ENCODE measurements at places on chromosomes 2 and 18. TPM values are rescaled to one million over a fixed set of nuclear protein-coding genes. Genes with fewer than 3 reads are reported as not detected.

DNA sequence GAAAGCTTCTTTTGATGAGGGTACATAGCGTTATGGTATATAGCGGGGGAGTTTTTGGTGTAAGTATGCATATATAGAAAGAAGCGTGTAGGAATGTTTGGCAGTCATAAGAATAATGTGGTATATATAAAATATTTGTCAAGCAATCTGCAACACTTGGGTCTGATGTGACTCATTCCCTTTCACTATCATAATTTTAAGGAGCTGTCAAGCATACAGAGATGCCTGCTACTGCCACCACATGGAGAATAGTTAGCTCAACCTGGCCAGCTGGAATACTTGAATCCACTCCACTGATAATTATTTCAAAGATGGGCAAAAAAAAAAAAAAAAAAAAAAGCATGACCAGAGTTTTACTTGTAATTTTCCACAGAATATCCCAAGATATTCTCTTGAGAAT lies 559.8 kb upstream of the REG3G start:
- no peak for DNase-seq

GRCh38 chr18:26479681-26480079 lies 68.7 kb downstream of the KCTD1 start:
- DNase-seq: no peak

GRCh38 chr2:227214622-227215041 lies 50.2 kb downstream of the COL4A3 start:
- no peak for DNase-seq

- DNase-seq: peak; percentile 72
These were observed 241.6 kb upstream of the NT5C1B start for GRCh38 chr2:18830962-18831361.

GRCh38 chr2:3500326-3500899 lies 18.9 kb downstream of the ADI1 start:
- peak; percentile 45 for DNase-seq

DNA sequence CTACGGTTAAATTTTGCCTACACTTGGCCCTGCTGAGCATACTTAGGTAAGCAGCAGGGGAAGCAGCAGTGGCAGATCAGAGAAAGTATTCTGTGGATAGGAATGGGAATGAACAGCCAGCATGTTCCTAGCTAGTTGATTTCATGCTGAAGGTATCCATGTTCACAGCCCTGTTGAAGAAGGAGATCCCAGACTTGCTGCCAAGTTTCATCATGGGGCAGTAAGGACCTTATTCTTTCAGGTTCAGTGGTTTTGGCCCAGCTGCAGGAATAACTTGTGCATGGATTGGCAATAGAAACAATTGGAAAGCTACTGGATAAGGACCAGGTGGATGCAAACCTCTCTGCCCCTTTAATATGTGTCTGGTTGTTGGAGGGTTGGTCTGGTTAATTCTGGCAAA lies 98.2 kb upstream of the TMEM178A start:
- DNase-seq: no peak

DNA sequence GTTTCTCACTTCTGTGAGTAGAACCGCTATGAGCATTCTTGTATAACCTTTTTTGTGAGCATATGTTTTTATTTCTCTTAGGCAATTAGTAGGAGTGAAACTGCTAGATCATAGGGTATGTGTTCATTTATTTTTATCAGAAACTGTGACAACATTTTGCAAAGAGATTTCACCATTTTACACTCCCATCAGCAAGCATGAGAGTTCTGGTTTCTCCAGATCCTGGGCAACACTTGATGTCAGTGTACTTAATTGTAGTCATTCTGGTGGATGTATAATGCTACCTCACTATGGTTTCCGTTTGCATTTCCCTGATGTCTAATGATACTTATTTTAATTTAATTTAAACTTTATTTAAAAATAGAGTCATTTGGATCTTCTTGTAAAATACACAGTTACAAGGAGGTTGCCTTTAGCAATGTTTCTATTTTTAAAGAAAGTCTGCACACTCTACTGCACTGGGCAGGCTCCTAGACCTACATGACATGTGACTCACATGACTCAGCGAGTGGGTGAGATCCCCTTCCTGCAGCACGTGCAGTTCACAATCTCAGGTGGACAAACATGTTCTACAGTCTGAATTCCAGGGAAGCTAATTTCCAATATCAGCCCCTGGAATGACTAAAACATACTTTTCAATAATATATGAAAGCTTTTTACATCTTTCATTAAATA lies 127.0 kb upstream of the BCL2L11 start:
- no peak for DNase-seq

DNA sequence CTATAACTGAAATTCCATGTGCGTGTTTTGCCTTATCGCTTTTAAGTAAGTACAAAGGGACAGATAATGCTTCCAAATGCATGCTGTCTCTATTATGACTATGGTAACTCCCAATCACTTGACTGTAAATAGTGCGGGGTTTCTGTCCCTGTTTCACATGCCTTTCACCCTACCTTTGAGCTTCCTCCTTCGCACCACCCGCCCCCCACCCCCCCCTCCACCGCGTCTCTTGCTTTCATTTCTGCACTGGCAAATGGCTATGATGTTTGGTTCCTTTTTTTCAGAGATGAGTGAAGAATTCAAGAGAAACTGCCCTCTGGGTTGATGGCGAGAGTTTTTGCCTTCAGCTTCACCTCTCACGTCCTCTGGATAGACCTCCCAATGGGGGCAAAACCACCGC lies 25.0 kb upstream of the SPP2 start:
- no peak for DNase-seq

GRCh38 chr2:186440506-186440905 lies 45.6 kb upstream of the ZC3H15 start:
- DNase-seq: no peak

GRCh38 chr2:70501728-70502127 lies 51.9 kb downstream of the TGFA start:
- no peak for DNase-seq

GRCh38 chr2:42795841-42796301 lies 3.5 kb upstream of the HAAO start:
- DNase-seq: no peak

DNA sequence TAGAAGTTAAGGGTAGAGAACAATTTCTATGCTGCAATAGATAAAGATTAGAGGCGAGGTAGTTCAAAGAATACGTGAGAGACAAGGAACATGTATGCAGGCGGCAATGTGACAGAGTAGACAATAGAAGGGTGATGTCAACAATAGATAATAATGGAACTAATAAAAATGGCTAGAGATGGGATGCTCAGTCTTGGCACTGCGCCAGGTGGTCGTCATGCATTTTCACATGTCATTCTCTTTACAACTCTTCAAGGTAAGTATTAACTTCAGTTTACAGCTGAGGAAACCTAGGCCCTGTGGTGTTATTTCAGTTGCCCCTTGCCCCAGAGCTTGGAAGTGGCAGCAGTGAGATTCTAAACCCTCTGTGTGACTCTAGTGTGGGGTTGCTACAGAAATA lies 890.7 kb upstream of the CELF4 start:
- DNase-seq: no peak

DNA sequence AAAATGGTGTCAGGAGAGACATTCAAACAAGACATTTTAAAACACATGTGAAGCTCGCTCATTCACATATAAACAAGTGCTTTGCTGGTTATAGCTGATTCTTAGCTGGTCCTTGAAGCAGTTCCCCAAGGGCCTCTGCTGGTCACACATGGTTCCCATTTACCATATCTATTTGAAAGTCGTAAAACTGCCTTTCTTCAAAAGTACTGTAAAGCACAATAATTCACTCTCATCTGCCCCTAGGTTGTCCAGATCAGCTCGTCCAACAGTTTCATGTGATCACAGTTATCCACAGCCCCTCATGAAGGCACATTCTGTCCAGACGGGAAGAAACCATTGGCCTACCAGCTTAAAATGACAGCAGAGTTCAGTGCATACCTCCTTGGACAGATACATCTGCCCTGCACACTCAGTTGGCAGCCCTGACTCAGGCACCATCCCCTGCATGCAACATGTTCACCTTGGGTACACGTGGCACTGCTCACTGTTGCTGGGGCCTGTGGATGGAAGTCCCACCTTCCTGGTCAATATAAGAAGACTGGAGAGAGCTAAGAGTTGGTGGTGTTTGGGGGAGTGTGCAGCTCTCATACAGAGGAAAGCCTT lies 108.0 kb upstream of the HAAO start:
- DNase-seq: no peak

DNA sequence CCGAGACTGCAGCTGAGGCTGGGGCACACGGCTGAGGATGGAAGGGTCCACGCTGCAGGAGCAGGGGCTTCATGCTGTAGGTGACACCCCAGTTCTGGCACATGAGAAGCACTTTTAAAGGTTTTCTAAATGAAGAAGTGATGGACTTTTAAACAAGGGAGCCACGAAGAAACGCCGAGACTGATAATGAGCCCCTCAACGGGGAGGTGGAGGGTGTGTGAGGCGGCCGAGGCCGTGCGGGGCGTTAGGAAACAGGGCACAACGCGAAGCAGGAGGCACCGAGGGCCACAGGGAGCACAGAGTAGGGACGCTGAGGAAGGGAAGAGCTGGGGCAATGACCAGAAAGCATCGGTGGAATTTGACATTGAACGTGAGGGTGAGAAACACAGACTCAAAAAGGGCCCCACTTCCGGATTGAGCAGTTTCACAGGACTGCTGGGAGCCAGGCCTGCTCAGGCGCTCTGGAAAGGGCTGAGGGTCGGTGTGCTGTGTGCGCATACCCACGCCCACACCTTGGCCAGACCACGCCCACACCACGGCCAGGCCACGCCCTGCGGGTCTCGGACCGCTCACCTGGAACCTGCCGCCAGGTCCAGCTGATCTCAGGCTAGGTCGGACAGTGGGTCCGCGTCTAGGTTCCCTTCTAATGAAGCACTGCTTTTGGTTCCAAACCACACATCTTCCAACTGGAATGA lies 115.7 kb downstream of the GYPC start:
- no peak for DNase-seq

DNA sequence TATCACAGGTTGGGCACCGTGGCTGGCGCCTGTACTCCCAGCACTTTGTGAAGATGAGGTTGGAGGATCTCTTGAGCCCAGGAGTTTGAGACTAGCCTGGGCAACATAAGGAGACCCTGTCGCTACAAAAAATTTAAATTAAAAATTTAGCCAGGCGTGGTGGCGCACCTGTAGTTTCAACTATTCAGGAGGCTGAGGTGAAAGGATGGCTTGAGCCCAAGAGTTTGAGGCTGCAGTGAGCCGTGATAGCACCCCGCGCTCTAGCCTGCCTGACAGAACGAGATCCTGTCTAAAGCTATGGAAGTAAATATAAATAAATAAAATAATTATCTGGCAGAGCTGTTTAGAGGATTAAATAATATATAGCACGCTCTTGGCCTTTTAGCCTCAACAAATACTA lies 1.4 kb upstream of the SH3RF3 start:
- peak; percentile 37 for DNase-seq

GRCh38 chr2:79906139-79906890 lies 393.5 kb downstream of the CTNNA2 start:
- no peak for DNase-seq

DNA sequence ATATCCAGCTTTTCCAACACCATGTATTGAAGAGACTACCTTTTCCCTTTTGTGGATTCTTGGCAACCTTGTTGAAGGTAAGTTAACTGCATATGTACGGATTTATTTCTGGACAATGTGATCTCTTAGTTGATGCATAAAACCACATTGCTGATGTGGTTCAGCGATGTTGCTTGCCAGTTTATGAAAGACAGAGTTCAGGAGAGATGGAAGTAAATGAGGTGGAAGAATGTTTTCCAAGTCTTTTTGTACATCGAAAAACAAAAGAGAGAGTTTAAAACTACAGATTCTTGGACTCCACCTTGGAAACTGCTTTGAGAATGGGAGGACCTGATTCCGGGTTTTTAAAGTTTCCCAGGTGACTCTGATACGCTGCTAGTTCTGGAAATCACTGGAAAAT lies 43.8 kb downstream of the MOB4 start:
- no peak for DNase-seq

DNA sequence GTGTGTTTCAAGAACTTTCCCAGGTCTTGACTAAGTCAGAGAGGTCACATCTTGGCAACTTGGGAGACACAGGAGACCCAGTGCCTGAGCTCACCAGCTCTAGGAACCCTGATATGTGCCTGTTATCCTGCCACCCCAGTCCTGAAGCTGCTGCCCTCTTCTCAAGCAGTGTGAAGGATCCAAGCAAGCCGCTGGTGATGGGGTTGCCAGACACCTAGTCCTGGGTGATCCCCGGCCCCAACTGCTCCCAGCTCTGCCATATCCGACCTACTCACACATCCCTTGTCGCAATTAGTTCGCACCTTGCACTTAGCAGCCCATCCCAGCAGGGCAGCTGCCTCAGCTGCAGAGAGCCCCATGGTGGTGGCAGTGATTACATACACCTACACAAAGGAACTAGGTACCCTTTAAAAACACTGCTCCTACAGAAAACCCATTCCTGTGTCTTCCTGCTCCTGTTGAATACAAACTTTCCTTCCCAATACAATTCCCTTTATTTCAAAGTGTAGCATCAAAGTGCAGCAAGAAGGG lies 247.2 kb upstream of the RAB12 start:
- DNase-seq: no peak

- DNase-seq: no peak
These were observed 135.5 kb downstream of the MYO3B start for GRCh38 chr2:170313347-170313991.

DNA sequence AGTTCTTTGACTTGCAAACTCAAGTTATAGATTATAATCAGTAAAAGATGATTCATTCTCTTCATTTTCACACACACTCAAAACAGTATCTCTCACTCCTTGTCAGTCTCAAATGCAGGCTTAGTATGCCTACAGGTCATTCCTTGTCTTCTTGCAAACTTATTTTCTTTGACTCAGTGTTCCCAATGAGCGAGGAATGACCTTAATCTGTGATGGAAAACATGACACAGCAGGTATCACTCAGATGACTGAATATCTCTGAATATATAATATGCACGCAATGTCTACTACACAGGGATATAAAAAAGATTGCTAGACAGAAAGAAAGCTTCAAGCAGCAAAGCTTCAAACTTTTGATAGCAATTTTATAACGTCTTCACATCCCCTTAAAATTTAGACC lies 127.8 kb upstream of the RGPD4 start:
- no peak for DNase-seq

DNA sequence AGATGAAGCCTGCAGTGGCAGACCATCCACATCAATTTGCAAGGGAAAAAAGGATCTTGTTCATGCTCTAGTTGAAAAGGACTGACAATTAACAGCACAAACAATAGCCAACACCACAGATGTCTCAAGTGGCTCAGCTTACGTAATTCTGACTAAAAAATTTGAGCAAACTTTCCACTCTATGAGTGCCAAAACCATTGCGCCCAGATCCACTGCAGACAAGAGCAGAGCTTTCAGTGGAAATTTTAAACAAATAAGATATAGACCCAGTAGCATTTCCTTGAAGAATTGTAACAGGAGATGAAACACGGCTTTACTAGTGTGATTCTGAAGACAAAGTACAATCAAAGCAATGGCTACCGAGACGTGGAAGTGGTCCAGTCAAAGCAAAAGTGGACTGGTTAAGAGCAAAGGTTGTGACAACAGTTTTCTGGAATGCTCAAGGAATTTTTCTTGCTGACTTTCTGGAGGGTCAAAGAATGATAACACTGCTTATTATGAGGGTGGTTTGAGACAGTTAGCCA lies 12.0 kb upstream of the ZNF396 start:
- DNase-seq: no peak

CNGA3 gene
- not detected for total RNA-seq

ITGB6 gene
- 0.18 TPM for total RNA-seq

MGAT4A gene
- total RNA-seq: 6.9 TPM

MYO5B gene
- total RNA-seq: 16.1 TPM

CAPN13 gene
- 0.08 TPM for total RNA-seq

SNTG2 gene
- not detected for total RNA-seq

COLEC12 gene
- 0.08 TPM for total RNA-seq

AP1S3 gene
- total RNA-seq: 1.3 TPM

MSGN1 gene
- not detected for total RNA-seq

UGT1A10 gene
- total RNA-seq: 0.45 TPM

DSEL gene
- 2.5 TPM for total RNA-seq

GNAL gene
- 1.3 TPM for total RNA-seq

CD226 gene
- 1.5 TPM for total RNA-seq
